ENCODE measurements at places on chromosomes 5 and 9. TPM values are rescaled to one million over a fixed set of nuclear protein-coding genes. Genes with fewer than 3 reads are reported as not detected.

Gene SPOUT1
- 27.3 TPM for total RNA-seq

Gene GRM6
- total RNA-seq: not detected

Gene RGS7BP
- 1.4 TPM for total RNA-seq

Gene CCL19
- not detected for total RNA-seq

Gene PRRX2
- total RNA-seq: 9.7 TPM

Gene STK10
- 5.2 TPM for total RNA-seq

Gene TRPM3
- 0.60 TPM for total RNA-seq

All from hepatocyte (in vitro differentiated cells).